ENCODE measurements at places on chromosomes 1 and 21.

- DNase-seq, result peak; percentile 17
- H3K27me3 ChIP-seq, result no peaks in the 10 kb centered on the region
- H3K36me3 ChIP-seq, result no peaks in the 10 kb centered on the region
- no peak overlapping the region for H3K27ac ChIP-seq
Observed at GRCh38 chr1:108643492-108644335, 17.2 kb downstream of the HENMT1 start.

- no peak overlapping the region for H3K4me3 ChIP-seq
- peaks cover 5% of the 10 kb centered on the region for H3K4me1 ChIP-seq
Observed at GRCh38 chr1:27454610-27455009, 35.4 kb downstream of the WASF2 start.

DNA sequence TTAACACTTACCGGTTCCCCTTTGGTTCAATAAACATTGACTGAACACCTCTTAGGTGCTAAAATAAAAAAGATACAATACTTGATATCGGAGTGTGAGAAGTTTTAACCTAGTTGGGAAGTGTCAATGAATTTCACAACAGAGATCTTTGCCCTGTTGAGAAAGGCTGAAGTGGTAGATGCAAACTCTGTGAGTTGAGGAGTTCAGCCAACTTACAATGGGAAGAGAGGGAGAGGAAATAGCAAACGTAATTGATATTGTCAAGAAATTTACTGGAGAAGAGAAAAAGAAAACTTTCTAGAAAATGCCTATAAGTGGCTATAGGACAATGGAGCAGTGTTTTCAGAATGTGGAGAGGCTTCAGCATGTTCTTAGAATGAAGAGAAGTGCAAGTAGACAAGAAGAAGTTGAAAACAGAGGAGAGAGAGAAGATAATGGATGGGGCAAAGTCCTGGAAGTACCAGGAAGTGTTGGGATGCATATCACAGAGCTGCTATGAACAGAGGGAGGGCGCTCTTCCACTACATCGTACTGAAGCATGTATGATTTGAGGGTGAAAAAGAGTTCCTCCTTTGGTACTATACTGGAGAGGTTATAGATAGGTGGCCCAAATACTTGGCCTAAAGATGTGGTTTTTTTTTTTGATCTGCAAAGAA is 48.9 kb downstream of the MEF2D start:
- peaks cover 40% of the 10 kb centered on the region for H3K27me3 ChIP-seq
- H3K4me3 ChIP-seq, result no peak overlapping the region
- no peak overlapping the region for H3K27ac ChIP-seq
- H3K4me1 ChIP-seq, result peaks cover 3% of the 10 kb centered on the region

DNA sequence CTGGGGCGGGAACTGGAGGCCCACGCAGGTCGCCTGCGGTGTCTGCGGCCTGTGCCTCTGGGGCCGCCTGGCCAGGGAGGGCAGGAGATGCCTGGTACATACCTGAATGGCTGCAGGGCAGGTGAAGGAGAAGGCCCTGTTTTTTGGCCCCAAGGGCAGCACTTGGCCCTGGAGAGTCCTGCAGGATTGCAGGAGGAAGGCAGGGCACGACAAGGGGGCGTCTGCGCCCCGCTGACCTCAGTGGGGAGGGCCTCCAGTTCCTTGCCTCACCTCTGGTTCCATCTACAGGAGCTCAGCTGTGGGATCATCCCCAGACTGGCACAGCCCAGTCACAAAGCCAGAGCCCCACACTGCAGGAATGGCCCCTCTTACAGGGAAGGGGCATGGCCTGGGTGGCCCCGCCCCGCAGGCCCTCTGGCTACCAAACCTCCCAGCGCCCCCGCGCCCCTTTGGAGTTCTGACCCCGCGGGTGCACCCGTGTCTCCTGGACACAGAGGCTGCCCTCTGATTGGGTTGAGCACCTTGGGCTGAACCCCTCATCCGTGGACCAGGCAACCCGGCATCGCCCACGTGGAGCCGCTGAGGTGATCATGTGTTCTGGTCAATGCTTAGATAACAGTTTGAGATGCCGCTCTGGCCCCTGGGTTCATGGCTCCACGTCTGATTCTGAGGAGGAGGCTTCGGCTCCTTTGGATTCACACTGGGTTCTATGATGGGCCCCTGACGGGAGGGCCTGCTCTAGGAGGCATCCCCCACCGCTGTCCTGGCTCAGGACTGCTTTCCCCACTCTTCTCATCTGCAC is 1.3 kb upstream of the PEX10 start:
- H3K27me3 ChIP-seq, result no peaks in the 10 kb centered on the region
- peaks cover 17% of the 10 kb centered on the region for H3K4me1 ChIP-seq
- no peak for DNase-seq
- peaks cover 2% of the 10 kb centered on the region for H3K36me3 ChIP-seq

GRCh38 chr1:172451002-172451443 is 7.2 kb upstream of the PIGC start:
- peak overlapping the region; percentile 62 for H3K27ac ChIP-seq
- no peak for DNase-seq
- no peak overlapping the region for H3K4me3 ChIP-seq
- H3K4me1 ChIP-seq, result peaks cover 10% of the 10 kb centered on the region

GRCh38 chr1:234578735-234579134 is 31.2 kb downstream of the IRF2BP2 start:
- no peaks in the 10 kb centered on the region for H3K36me3 ChIP-seq
- H3K27me3 ChIP-seq, result no peaks in the 10 kb centered on the region
- no peak overlapping the region for H3K27ac ChIP-seq
- H3K4me3 ChIP-seq, result no peak overlapping the region

- no peak overlapping the region for H3K4me3 ChIP-seq
- no peaks in the 10 kb centered on the region for H3K27me3 ChIP-seq
- no peak overlapping the region for H3K27ac ChIP-seq
- H3K36me3 ChIP-seq, result peaks cover 9% of the 10 kb centered on the region
- no peak for DNase-seq
Observed at GRCh38 chr1:9808459-9808858, 15.3 kb downstream of the CLSTN1 start.

GRCh38 chr1:42176902-42177519 is 12.5 kb upstream of the GUCA2A start:
- H3K36me3 ChIP-seq, result peaks cover 10% of the 10 kb centered on the region
- no peak overlapping the region for H3K27ac ChIP-seq
- no peak overlapping the region for H3K4me3 ChIP-seq
- H3K4me1 ChIP-seq, result peaks cover 2% of the 10 kb centered on the region
- no peaks in the 10 kb centered on the region for H3K27me3 ChIP-seq

- no peaks in the 10 kb centered on the region for H3K36me3 ChIP-seq
- H3K4me3 ChIP-seq, result no peak overlapping the region
- H3K27me3 ChIP-seq, result peaks cover 6% of the 10 kb centered on the region
- no peak for DNase-seq
Observed at GRCh38 chr1:111513410-111514020, 10.1 kb upstream of the ADORA3 start.

DNA sequence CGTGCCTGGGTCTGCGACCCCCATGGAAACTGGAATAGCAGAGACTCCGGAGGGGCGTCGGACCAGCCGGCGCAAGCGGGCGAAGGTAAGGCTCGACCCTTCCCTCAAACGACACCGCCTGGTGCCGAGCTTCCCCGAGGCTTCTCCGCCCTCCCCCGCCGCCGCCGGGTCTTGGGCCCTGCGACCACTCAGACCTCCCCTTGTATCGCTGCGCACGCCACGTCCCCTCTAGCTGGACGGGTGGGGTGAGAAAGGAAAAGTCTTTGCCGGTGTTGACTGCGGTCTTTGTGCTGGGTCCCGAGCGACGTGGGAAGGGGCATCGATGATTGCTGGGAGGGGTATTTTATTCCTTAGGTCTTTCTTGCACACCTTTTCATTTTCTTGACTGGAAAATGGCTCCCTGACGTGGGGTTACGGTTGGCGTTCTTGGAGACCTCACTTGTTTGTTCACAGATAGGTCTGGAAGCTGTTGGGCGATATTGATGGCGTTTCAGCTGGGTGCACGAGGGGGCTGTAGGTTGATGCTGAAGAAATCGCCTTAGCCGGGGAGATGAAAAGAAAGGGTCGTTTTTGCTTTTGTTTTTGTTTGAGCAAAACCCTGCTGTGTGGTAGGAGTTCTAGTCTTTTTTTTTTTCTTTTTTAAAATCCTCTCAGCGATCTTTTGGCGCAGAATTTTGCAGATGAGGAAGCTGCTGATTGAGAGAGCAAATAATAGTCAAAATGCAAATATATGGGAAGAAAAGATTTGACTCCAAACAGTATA is 776 bp downstream of the KDM1A start:
- H3K4me3 ChIP-seq, result peak overlapping the region; percentile 81
- peak overlapping the region; percentile 92 for H3K27ac ChIP-seq
- H3K27me3 ChIP-seq, result no peaks in the 10 kb centered on the region
- H3K4me1 ChIP-seq, result no peaks in the 10 kb centered on the region
- peak; percentile 39 for DNase-seq

DNA sequence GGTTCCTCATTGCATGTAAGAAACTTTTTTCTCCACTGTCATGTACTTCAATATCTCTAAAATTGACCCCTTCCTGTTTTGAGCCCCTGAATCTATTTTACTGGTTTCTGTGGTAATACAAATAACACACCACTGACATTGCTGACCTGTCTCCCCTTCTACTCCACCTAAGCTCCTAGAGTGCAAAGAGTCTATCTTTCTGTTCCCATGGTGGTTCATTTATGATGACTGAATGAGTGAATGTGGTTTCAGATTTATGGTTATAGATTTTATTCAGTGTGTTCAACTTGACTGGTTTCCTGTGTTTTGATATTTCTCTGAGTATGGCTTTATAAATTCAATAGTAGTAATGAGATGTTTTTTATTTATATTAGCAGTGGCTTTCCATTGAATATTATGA is 127.7 kb downstream of the MAGI3 start:
- no peak for DNase-seq
- no peaks in the 10 kb centered on the region for H3K4me1 ChIP-seq
- no peaks in the 10 kb centered on the region for H3K36me3 ChIP-seq
- no peaks in the 10 kb centered on the region for H3K27me3 ChIP-seq
- H3K27ac ChIP-seq, result no peak overlapping the region

GRCh38 chr1:12424793-12425192 is 193.2 kb downstream of the DHRS3 start:
- no peak overlapping the region for H3K4me3 ChIP-seq
- no peaks in the 10 kb centered on the region for H3K27me3 ChIP-seq
- no peak overlapping the region for H3K27ac ChIP-seq
- no peak for DNase-seq

DNA sequence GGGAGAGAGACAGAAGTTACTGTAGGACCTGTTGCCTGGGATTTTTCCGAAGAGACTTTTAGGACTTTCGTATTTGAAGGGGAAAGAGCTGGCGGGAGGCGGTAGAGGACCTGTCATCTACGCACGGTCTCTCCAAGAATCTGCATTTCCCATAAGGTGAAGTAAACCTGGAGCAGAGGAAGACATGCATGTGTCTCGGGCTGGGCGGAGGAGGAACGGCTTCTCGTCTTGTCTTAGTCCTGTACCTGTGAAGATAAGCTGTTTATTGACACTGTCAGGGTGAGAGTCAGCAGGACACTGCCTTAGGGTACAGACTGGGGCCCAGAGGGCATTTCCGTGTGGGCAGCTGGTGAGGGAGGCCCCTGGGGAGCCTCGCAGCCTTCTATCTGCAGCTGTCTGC is 123.4 kb upstream of the COL6A1 start:
- peaks cover 3% of the 10 kb centered on the region for H3K27me3 ChIP-seq
- no peak for DNase-seq
- H3K4me1 ChIP-seq, result no peaks in the 10 kb centered on the region
- no peaks in the 10 kb centered on the region for H3K36me3 ChIP-seq
- H3K4me3 ChIP-seq, result no peak overlapping the region

DNA sequence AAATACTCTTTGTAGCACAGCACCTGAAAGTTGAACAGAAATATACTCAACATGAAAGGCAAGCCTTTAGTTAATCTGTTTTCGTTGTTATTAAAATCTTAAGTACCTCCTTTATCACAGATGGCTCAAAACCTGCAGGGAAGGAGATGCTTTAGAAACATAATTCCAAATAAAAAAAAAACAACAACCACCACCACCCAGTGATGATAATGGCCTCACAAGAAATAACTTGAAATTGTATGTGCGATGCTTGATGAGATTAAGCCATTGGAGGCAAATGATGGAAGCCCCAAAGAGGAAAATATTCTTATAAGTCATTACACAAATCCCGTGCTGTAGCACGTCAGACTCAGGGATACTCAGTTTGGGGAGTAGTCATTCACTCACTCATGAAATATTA is 24.9 kb upstream of the ZBTB40 start:
- H3K27ac ChIP-seq, result no peak overlapping the region
- H3K4me3 ChIP-seq, result no peak overlapping the region
- DNase-seq, result no peak
- no peaks in the 10 kb centered on the region for H3K36me3 ChIP-seq

DNA sequence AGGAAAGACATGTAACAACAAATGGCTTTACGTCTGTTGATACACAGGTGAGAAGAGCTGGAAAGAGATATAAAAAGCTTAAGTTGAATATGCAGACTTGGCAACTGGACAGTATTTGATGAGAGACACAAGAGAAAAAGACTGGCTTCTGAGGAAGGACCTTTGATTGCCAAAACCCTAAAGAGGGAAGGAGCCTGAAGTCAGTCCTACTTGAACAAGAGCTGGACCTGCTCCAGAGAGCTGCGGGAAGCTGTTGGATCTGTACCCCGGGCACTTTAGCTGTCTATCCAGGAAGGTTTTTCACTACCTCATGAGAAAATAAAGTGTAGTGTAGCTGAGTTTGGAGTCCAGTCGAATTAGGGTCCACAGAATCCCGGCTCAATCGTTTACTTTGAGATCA is 25.3 kb upstream of the LRRC8B start:
- no peaks in the 10 kb centered on the region for H3K36me3 ChIP-seq
- H3K27me3 ChIP-seq, result no peaks in the 10 kb centered on the region
- no peak overlapping the region for H3K27ac ChIP-seq
- DNase-seq, result no peak

DNA sequence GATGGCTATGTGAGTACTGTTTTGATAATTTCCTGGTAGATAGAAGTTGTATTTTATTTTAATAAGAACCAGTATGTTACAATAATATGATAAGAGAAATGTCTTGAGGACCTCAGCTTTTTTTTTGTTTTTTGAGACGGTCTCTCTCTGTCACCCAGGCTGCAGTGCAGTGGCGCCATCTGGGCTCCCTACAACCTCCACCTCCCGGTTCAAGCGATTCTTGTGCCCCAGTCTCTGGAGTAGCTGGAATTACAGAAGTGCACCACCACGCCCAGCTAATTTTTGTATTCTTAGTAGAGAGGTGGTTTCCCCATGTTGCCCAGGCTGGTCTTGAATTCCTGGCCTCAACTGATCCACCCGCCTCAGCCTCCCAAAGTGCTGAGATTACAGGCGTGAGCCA is 968.1 kb upstream of the ADGRL4 start:
- no peak overlapping the region for H3K27ac ChIP-seq
- H3K4me1 ChIP-seq, result no peaks in the 10 kb centered on the region
- DNase-seq, result no peak
- H3K36me3 ChIP-seq, result no peaks in the 10 kb centered on the region
- no peak overlapping the region for H3K4me3 ChIP-seq

GRCh38 chr1:88530246-88530645 is 153.8 kb upstream of the PKN2 start:
- H3K4me1 ChIP-seq, result peaks cover 10% of the 10 kb centered on the region
- H3K36me3 ChIP-seq, result no peaks in the 10 kb centered on the region
- DNase-seq, result no peak
- H3K27me3 ChIP-seq, result no peaks in the 10 kb centered on the region
- no peak overlapping the region for H3K27ac ChIP-seq
